ENCODE measurements at places on chromosomes 5 and 9.

DNA sequence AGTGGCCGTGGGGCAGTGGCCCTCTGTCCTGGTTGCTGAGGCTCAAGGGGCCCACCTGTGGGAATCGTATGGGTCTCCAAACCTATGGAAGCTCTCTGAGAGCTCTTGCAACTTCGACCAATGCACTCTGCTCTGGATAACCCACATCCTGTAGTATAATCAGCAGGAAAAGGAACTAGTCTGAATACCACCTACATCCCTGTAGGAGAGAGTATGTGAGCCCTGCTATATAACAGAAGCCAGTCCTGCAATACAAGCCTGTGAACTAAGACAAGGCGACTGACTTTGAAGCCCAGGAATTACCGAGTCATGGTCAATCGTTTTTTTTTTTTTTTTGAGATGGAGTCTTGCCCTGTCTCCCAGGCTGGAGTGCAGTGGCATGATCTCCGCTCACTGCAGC lies 29.8 kb upstream of the BICD2 start:
- no peak for DNase-seq

- DNase-seq, result peak; percentile 55
Measured at GRCh38 chr5:17360879-17361278, 137.2 kb upstream of the TAF11L2 start.

GRCh38 chr9:130743656-130744055 lies 50.1 kb downstream of the EXOSC2 start:
- no peak for DNase-seq

DNA sequence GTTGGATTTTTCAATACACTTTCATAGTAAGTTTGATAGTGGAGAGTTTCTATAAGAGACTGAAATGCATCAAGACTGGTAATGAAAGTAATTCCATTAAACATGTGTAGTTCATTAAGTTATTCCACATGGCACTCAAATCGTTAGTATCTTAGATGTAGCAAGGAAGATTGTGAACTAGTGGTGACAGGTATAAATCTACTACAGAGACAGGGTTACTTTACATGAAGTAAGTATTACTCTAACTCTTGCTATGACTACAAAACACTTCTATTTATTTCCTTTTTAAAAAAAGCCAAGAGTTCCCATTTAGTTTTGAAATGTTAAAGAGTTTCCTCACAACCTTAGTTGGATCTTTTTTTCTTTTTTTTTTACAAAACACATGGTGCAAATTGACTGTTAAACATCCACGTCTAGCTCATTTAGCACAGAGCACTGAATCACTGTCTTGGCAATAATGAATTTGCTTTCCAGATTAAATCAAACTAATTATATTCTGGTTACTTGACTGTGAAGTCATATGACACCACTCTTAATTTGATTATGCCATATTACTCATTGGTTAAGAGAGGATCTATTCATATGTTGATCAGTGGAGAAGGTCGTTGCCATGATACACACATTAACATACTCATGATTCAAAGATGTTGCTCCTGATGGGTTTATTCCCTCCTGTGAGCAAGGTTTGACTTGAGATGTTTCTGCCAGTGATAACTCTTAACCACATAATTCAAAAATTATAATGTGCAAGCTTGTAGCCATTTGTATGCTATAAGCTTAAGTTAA lies 644.8 kb downstream of the EFNA5 start:
- DNase-seq, result no peak

DNA sequence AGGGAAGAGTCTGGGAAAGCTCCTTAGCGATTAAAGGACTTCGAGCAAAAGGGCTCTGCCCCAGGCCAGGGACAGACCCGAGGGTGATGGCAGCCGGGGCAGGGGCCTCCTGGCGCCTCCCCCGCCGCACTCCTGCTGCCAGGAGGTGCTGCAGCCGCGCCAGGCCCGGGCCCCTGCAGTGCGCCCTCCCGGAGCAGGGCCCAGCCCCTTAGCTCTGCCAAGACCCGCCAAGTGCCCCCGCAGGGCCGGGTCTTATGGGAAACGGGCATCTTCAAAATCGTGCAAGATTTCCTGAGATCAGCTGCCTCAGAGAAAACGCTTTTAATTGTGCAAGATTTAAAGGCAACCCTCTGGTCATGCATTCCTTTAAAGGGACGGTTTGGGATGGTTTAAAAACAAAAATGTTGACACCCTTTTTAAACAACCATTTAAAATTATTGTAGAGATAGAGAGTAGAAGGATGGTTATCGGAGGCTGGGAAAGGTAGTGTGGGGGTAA lies 52.4 kb downstream of the CDC14B start:
- DNase-seq, result peak; percentile 10

DNA sequence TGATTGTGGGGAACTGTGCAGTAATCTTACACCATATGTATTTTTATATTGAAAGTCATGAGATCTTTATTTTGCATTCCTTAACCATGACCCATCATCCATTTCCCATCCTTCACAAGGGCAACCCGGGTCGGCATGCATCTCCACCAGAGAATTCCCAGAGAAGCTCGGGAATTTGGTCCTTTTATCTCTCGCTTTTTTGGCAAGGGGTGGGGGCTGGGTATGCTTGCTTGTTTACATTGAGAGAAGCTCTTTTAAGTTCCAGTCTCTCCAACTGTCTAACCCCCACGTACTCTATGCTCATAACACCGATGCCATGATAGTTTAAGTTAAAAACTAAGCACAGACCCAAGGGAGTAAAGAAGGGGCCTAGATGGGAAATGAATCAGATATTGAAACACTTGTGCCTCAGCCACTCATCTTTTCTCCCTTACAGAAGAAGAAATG lies 109.9 kb upstream of the NFIB start:
- no peak for DNase-seq

GRCh38 chr5:82540301-82540700 lies 262.1 kb upstream of the RPS23 start:
- no peak for DNase-seq

DNA sequence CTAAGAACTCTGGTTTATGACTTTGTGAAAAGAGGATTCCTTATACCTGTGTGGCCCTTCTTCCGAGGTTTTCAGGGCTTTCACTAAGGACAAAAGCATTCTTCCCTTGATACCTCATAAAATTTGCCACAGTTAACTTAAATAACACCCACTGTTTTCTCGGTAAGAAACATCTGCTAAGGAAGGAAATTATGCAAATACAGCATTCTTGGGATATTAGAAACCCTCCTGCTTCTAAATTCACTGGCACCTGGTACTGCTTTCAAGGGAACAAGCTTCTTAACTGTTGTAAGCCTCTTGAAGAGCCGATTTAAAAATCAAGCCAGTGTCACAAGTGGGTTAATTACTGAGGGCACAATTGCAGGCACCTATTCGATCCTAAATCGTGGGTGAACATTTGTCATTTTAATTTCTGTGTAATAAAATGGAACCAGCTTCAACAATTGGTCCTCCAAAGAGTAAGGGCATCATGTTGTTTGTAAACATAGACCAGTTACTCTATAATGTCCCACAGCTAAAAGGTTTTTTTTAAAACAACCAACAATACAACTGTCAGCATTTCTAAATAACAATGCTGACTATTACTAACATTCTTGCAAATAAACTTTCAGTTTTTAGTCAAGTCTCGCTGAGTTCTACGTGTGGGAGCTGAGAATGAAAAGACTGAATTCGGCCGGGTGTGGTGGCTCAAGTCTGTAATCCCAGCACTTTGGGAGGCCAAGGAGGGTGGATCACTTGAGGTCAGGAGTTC lies 26.6 kb downstream of the AK3 start:
- no peak for DNase-seq

DNA sequence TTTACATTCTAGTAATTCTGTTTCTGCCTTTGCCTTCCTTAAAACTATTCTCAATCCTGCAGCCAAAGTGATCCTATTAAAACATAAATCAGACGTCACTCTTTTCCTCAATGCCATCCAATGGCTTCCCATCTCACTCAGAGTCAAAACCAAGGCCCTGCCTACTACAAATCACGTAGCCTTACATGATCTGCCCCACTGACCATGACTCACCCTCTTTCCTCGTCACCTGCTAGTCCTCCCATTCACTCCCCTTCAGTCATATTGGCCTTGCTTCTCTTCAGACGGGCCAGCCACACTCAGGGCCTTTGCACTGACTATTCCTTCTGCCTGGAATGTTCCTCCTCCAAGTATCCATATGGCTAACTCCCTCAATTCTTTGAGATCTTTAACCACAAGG lies 39.0 kb upstream of the DMXL1 start:
- no peak for DNase-seq

DNA sequence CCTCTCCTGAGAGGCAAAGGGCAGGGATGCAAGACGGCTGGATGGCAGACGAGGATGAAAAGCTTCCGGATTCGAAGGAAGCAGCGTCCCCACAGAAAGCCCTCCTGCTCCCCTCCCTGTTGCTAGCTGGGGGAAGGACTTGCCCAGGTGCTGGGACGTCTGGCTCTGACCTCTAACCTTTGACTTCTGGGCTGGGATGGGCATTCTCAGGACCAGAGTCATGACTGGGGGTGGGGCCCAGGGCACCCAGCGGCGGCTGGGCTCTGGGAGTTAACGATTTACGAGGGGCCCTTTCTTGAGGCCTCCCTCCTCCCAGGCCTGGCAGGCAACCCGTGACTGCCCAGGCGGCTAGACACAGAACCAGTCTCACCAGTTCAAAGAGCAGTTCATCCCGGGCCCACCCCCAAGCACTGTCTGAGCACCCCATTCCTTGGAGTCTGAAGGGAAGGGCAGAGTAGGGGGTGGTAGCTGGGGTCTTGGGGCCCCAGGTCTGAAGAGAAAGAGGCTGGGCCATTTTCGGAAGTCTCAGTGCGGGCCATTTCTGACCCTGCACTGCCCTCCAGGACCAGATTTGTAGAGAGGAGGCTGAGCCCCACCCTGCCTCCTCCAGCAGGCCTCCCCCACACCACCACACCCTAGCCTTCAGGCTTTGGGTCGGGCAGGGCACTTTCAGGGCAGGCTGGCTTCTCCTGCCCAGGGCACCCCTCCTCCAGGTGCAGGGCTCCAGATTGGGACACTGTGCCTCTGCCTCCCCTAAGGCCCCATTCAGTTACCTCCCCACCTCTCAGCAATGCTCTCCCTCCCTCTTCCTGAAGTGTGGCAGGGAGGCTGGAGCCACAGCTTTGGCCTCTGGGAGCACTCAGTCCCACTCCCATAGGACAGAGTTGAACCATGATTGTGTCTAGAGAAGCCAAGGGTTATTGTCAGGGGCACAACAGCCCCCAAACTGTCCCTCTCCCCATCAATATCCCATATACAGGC lies 5.0 kb upstream of the CXXC5 start:
- no peak for DNase-seq

DNA sequence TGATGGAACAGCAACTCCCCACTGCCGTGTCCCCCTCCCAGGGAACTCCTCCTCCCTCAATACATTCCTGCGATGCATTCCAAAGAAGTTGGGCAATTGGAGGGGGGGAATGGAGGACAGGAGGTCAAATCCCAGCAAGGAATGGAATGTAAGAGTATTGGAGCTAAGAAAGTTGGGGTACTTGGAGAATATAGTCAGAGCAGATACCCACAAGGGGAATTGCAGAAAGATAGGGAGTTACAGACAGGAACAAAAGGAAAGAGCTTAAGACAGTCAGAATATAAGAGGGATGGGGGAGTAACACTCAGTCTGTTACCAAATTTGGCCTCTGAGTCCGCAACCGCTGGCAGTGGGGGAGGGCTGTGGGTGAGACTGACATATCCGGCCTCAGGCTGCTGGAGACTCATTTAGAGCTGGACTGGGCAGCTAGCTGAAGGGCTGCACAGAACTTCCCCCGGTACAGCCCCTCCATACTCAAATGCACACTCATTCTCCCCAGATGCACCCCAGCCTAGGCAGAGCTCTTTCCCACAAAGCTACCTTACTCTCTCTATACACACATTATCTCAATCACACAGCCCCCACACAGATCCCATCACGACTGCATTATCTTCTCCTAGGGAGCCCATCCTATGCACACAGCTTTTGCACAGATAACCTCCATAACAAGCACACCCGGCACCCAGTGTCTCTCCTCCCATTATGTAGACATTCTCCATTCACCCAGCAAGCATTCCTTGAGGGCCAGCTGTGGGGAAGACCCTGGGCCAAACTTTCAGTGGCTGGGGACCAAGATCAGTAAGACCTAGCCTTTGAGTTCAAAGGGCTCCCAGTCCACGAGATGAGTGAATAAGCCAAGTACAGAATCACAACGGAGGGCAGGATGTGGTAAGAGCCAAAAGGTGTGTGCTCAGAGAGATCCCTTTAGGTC lies 3.7 kb downstream of the TLN1 start:
- no peak for DNase-seq

DNA sequence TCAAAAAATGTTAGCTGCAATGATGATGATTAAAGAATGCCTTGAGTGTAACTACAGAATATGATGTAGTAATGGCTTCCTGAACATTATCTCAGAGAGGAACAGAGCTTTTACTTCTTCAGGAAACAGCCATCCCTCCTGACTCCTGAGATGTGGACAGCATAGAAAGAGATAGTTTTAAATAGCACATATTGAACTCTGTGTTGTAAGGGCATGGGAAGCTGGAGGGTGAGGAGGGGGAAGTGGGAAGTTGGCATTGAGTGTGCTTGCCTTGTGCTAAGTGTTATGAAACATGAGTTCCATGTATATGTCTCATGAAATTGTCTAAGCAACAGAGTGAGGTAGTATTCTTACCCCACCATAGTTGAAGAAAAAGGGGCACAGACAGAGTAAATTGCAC lies 161.5 kb upstream of the SLC28A3 start:
- no peak for DNase-seq

- DNase-seq, result no peak
Measured at GRCh38 chr5:58455066-58455465, 4.8 kb downstream of the PLK2 start.

GRCh38 chr9:133788819-133789717 lies 50.9 kb upstream of the SARDH start:
- DNase-seq, result no peak

GRCh38 chr5:37777432-37778130 lies 62.3 kb downstream of the GDNF start:
- peak; percentile 64 for DNase-seq

DNA sequence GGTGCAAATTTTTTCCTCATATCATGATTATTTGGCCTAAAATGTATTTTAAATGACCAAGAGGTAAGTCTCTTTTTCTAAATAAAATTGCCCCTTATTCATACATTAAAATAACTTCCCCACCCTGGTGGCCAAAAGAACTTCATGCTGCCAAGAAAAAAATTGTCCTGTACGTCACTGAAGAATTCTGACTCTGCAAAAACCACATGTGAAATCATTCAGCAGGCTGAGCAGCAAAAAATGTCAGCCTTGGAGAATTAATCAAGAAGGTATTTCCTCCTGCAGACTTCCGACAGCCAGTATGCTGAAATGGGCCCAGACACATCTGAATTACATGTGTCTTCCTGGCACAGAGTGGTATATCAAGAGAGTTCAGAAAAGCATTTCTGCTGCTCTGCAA lies 94.6 kb upstream of the HMHB1 start:
- no peak for DNase-seq

Data from SK-N-DZ (cell line).